ENCODE measurements at places on chromosomes 12 and 14.

DNA sequence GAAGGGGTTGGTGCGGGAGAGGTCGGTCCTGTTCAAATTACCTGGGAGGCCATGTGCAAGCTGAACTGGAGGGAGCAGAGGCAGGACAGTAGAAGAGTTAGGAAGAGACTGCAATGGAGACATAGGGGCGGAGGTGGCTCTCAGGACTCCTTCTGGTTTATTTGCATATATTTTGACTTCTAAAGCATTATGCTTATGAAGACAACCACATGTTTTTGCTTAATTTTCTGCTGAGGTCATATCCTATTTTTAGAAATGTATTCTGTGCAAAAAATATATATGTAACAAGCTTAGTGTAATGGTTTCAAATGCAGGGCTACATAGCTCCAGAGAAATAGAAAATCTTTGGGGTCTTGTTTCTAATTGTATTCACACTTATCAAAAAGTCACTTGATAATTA is 137.0 kb upstream of the MDM1 start:
- DNase-seq: no peak

- no peak for DNase-seq
These were observed 501.8 kb downstream of the PRKD1 start for GRCh38 chr14:29425705-29426482.

DNA sequence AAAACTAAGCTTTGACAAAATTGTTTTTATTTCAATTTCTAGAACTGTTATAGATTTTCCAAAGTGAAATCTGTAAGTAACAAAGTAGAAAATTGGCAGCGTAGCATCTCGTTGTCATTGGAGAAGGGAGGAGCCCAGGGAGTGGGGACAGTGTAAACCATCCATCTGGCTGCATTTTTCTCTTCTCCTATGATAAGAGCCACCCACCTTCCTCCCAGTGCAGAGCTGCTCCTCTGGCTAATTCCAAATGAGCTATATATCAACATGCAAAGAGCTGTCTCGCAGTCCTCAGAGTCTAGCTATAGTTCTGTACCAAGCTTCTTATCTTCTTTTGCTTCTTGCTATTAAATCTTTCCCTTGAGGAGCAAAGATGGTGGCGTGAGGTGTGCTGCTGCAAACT is 56.6 kb downstream of the SCN8A start:
- no peak for DNase-seq

GRCh38 chr12:107109726-107110719 is 16.7 kb upstream of the CRY1 start:
- no peak for DNase-seq

GRCh38 chr12:22121224-22121623 is 75.2 kb downstream of the CMAS start:
- DNase-seq: peak; percentile 9

DNA sequence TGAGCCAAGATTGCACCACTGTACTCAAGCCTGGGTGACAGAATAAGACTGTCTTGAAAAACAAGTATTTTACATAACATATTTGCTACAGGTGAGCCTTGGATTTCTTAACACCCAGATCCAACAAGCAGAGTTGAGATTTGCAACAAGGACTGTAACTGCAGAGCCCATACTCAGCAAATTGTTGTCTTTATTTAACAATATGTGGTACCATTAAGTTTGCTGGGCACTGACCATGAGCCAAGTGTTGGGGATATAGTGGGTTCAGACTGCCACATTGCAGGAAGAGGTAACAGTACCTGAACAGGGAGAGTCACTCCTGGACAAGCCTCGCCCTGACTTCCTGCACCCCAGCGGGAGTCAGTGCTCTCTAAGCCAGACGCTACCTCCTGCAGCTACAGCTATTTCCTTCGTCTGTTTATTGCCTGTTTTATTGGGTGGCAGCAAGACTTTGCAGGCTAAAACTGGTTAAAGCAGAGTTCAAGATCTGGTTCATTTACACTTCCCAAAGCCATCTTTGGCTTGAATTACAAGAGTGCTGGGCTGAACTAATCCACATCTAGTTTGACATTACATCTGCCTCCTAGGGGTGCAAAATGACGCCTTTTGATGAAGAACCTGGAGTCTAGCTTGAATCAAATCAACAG is 12.5 kb downstream of the AHSA1 start:
- no peak for DNase-seq

- DNase-seq: peak; percentile 72
These were observed 1.1 kb upstream of the MBD6 start for GRCh38 chr12:57521525-57522010.

DNA sequence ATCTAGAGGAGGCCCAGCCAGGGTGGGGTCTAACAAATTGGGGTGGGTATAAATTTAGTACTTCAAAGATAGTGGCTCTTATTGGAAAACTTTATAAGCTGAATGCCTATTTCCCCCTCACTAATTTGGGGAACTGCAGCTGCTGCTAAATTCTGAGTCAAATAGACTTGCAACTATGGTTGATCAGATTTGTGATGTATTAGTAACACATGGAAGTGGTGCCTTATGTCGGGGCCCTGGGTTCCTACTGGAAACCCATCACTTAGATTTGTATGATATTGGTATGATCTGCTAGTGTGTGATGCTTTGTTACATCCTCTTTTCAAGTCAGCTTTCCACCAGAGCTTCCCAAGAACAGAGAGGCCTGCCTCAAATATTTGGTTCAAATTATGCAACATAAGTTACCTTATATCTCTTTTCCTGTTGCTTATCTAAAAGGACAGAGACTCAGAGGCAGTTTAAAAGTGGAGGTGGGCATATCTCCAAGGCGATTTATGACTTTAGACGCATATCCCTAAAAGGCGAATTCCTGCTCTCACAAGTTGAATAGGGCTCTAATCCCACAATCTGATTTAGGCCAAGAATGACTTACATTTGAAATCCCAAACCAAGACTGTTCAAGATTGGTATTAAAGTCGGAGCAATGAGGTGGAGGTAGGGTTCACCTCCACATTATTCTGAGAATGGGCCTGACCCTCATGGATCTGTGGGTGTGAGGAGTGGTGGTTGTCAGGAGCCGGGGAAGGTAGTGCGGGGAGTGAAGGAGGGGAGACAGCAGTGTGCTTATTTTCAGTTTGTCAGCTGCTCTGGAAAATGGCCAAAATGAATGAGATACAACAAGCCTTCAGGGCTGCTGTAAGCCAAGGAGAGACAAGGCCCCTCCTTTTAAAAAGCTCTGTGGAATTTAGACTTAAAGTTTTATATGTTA is 425.8 kb downstream of the RAD51B start:
- no peak for DNase-seq

- DNase-seq: no peak
These were observed 9.5 kb downstream of the DCN start for GRCh38 chr12:91173124-91173523.

DNA sequence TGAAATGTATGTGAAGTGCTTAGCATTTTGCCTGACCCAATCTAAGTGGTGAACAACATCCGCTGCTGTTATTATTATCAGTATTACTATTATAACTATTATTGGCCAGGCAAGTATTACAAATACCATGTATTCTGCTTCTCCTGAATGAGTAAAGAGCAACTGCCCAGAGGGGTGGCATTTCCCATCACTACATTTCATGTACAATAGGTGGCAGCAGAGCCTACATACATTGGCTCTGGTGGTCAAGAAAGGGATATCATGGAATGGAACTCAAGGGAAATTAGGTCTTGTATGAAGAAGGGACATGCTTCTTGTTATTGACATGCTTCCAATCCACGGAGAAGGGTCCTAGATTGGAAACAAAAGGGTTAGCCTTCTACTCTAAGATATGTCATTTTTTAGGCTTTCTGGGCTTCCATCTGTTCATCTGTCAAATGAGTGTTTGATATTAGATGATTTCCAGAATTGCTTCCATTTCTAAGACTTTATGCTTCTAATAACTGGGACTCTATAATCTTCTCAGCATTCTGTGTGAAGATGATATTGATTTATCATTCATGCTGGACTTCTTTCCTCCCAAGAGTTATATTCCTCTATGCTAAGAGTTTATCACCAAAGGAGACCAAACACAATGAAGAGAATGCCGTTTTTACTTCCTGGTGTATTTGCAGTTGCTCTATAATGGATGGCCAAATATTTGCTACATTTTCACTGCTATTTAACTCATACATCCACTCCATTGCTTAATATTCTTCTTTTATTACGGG is 239.1 kb downstream of the SSPN start:
- DNase-seq: peak; percentile 48

- no peak for DNase-seq
These were observed 14.3 kb upstream of the AMN start for GRCh38 chr14:102907980-102908730.

DNA sequence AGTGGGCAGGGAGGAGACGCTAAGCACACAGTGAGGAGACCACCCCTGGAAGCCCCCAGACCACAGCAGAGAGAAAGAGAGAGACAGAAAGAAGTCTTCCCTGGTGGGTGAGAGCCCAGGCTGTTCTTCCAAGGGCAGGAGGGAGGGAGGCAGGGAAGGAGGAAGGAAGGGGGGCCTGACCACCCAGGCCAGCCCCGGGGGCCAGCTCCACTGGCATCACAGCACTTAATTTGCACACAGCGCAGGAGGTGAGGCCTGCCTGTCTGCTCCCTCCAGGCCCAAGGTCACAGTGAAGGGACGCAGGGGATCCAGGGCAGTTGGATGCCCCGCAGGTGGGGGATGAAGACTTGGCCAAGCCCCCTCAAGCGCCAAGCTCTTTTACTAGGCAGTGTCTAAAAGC is 141.9 kb upstream of the C14orf180 start:
- DNase-seq: no peak

DNA sequence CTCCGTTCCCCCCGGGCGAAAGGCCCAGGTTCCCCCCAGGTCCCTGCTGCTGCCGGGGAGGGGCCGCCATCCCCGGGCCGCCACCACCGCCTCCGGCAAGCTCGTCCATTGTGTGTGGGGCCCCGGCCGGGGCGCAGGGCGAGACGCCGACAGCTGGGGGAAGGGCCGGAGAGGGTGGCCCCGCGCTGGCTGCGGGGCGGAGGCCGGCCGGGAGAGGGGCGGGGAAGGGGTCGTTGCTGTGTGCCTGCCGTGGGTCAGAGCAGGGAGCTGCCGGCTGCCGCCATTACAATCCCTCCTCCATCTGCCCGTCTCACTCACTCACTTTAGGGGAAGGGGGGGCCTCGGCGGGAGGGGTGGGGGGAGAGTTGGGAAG is at the start of gene STRN3:
TSS of gene STRN3 (minus strand) at position 303 of the 373 bp plus-strand sequence. CDS start at position 109, 194 bp downstream.
- DNase-seq: no peak

GRCh38 chr14:54929556-54929955 is 26.9 kb upstream of the GCH1 start:
- no peak for DNase-seq

GRCh38 chr14:32232481-32232880 is 29.4 kb upstream of the RNU6-8 start:
- no peak for DNase-seq

DNA sequence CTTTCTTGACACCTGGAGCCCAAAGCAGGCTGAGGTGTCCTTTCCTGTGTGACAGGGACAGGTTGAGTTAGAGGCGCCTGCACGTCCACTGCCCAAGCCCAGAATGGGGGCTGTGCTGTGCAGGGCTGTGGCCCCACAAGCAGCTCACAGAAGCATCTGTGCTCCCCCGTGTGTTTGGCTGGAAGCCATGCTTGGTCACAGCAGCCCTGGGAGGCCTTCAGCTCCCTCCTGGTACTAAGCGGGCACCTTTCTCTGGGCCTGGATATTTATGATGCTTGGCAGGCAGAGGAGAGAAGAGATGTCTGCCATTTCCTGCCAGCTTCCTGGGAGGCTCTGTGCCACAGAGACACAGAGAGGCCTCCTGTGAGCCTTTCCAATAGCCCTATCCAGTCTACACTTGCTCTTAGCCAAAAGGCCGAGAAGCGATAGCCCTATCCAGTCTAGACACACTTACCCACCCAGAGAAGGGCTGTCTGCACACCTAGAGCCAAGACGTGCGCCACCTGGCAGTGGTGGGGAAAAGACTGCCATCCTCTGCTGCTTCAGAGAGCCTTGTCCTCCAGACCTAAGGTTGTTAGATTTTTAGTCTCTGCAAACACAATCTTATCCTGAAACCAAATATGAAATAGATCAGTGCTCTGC is 117.4 kb downstream of the GCH1 start:
- no peak for DNase-seq

DNA sequence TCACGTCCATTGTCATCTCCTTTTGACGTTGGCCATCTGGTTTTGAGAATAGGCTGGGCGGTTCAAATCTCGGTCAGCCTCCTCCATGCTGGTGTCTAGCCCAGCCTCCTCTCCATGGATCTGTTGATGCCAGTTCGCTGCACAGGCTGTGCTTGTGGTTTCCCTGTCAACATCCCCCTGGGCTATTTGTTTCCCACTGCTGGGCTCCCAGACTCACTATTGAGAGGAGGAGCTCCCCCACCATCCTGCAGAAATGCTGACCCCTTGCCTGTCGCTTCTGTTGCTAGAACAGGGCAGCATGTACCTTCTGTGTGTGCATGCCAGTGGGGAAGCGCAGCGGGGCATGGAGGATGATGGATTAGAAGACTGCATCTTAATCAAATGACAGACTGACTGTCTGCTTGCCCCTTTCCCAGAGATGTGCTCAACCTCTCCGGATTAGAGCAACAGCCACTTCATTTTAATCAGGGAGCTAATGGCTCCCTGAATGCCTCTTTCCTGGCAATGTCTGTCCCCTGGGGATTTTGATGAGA is 170.5 kb downstream of the TSPAN9 start:
- DNase-seq: no peak
